Fibroblast of villous mesenchyme (primary cell): ENCODE measurements at places on chromosomes 12 and 14. TPM values are rescaled to one million over a fixed set of nuclear protein-coding genes. Genes with fewer than 3 reads are reported as not detected.

The TESPA1 gene
- not detected in 2 replicates for total RNA-seq

The KDM2B gene
- 28.1 and 34.1 TPM in 2 replicates for total RNA-seq

The USP44 gene
- 3.9 and 5.2 TPM in 2 replicates for total RNA-seq

The APEX1 gene
- total RNA-seq = 29.0 and 34.1 TPM in 2 replicates

The OR6C2 gene
- total RNA-seq = not detected in 2 replicates

The CRY1 gene
- 25.4 and 25.5 TPM in 2 replicates for total RNA-seq

The CIROP gene
- total RNA-seq = not detected in 2 replicates

The CLEC14A gene
- total RNA-seq = 2.2 and 2.3 TPM in 2 replicates

The SIX6 gene
- total RNA-seq = not detected in 2 replicates

The FBRSL1 gene
- total RNA-seq = 3.9 and 42.5 TPM in 2 replicates
